ENCODE measurements at places on chromosomes 11 and 22.

GRCh38 chr11:134120143-134120850 is 51.4 kb downstream of the JAM3 start:
- no peak for DNase-seq
- peaks cover 8% of the 10 kb centered on the region for H3K27me3 ChIP-seq
- H3K36me3 ChIP-seq: no peaks in the 10 kb centered on the region
- no peak overlapping the region for H3K4me3 ChIP-seq
- H3K27ac ChIP-seq: peak overlapping the region; percentile 59

- H3K36me3 ChIP-seq: no peaks in the 10 kb centered on the region
- DNase-seq: no peak
- H3K4me1 ChIP-seq: no peaks in the 10 kb centered on the region
- no peak overlapping the region for H3K4me3 ChIP-seq
- no peak overlapping the region for H3K27ac ChIP-seq
These were observed 43.7 kb upstream of the TOP3B start for GRCh38 chr22:22026157-22026831.

GRCh38 chr11:22521226-22521625 is 104.4 kb downstream of the FANCF start:
- H3K27me3 ChIP-seq: no peaks in the 10 kb centered on the region
- peaks cover 12% of the 10 kb centered on the region for H3K4me1 ChIP-seq
- H3K36me3 ChIP-seq: no peaks in the 10 kb centered on the region
- no peak overlapping the region for H3K27ac ChIP-seq

DNA sequence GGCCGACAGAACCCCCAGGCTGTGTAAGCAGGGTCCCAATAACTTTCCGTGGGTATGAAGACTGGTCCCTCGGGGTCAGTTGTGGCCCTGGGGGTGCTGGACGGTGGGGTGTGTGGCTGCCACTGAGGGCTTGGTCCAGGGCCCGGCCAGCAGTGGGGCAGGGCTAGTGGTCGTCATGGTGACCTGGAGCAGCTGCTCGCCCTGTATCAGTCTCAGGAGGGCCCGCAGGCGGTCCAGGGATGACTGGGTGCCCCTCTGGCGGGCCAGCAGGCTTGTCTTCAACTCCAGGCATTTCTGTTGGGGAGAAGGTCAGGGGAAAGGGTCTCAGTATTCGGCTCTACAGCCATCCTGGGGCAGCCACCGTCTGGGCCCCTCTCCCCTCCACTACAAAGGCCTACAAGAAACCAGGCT is 126.8 kb downstream of the PHF21B start:
- DNase-seq: no peak
- H3K4me3 ChIP-seq: no peak overlapping the region
- no peaks in the 10 kb centered on the region for H3K27me3 ChIP-seq

DNA sequence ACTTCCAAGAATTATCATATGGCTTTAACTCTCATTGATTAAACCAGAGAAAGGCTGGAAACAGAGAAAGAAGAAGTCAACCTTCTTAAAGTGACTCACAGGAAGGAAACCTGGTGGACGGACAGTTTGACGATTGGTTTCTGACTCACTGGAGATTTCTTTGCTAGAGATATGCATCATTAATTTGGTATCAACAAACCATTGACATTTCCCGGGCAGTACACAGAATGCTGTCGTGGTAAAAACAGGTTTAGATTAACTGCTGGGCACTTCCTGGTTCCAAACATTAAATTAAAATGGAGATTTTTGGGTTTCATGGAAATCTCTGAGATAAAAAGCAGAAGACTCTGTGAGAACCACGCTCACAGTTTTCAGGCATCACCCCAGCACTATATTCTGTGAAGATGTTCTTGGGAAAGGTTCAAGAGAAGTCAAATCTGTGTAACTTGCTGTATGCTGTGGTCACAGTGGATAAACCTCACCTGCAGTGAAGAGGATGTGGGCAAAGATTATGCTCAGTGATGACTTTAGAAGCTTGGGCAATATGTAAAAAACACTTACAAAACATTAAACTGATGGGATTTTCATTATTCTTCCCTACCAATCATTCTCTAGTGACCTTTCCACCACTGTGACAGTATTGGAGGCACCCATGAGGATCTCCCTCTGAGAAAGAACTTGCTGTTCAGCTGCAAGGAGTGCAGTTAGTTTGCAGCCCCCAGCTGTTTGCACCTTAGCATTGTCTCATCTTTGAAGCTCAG is 61.1 kb upstream of the CD44 start:
- H3K4me1 ChIP-seq: peaks cover 40% of the 10 kb centered on the region
- no peak for DNase-seq
- no peak overlapping the region for H3K4me3 ChIP-seq

DNA sequence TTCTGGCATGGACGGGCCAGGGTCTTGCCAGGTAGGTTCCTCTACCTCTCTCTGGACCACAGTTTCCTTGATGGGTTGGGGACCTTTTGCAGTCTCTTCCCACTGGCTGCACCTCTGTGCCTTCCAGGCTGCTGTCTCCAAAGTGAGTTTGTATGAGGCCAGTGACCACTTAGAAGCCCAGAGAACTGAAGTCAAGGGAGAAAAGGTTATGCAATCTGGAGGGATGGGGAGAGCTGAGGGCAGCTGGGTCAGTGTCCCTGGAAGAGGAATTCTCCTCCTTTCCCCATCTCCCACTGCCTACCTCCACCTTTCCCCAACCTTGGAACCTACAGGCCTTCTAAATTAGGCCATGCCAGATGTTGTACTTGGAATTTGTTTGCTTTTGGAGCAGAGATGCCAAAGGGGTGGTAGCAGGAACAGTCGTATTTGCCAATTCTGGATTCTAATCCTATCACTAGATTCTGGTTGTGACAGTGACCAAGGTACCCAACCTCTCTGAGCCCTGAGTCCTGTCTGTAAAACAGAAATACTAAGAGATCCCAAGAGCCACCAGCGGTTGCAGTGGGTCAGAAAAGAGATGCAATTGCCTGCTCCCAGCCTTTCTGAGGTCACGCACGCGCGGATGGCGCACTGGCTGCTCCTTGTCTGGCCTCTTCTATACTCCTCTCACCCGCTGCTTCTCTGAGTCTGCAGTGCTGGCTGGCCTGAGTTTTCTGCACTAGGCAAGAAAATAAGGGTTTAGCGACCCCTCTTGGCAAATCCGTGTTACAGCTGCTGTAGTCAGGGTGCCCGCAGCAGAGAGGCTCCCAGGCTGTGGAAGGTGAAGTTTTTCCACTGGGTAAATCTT is 10.7 kb upstream of the ACCSL start:
- no peaks in the 10 kb centered on the region for H3K4me1 ChIP-seq
- no peak overlapping the region for H3K4me3 ChIP-seq
- no peaks in the 10 kb centered on the region for H3K36me3 ChIP-seq
- no peak for DNase-seq
- no peaks in the 10 kb centered on the region for H3K27me3 ChIP-seq

GRCh38 chr11:44269369-44270351 is 40.3 kb downstream of the ALX4 start:
- no peaks in the 10 kb centered on the region for H3K4me1 ChIP-seq
- H3K27me3 ChIP-seq: no peaks in the 10 kb centered on the region
- no peaks in the 10 kb centered on the region for H3K36me3 ChIP-seq
- no peak for DNase-seq
- no peak overlapping the region for H3K4me3 ChIP-seq
- no peak overlapping the region for H3K27ac ChIP-seq

GRCh38 chr11:107413352-107413751 is 44.3 kb downstream of the CWF19L2 start:
- no peak overlapping the region for H3K4me3 ChIP-seq
- peaks cover 24% of the 10 kb centered on the region for H3K36me3 ChIP-seq
- DNase-seq: no peak
- no peaks in the 10 kb centered on the region for H3K4me1 ChIP-seq
